ENCODE measurements at places on chromosomes 1 and 21.
A peak's percentile ranks its signal among the peaks of the same experiment; 100 is the strongest.

DNA sequence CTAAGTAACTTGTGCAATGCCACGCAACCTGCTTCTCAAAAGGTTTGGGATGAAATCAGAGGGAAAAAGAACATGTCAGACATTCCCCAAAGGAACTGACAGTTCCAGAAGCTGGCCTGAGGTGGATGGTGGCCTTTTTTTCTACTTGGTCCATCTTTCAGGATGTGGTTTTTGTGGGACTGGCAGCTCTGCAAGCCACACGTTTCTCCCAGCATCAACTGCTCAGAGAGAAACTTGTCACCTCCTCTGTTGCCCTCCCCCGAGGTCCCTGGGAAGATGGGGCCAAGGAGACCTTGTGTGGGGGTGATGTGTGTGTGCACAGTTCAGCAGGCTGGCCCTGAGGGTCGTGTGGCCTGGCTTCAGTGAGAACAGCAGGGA is 2.5 kb upstream of the DHRS3 start:
- peak; percentile 63 for DNase-seq

DNA sequence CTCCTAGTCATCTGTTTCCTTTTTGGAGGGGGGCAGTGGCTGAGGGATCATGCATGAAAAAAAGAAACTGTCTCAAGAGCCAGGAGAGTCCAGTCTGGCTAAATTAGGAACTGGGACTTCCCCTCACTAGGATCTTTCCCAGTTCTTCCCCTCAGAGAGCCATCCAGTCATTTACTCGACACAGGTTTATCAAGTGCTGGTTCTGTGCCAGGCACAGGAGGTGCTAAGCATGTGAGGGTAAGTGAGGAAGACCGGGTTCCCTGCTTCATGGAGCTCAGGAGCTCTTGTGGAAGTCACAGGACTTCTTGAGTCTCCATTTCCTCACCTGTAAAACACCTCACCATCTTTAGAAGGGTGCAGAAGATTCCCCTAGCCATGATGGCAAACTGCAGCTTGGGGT is 8.6 kb upstream of the NUAK2 start:
- DNase-seq = no peak

GRCh38 chr1:232529747-232530146 is 100.2 kb downstream of the SIPA1L2 start:
- no peak for DNase-seq

DNA sequence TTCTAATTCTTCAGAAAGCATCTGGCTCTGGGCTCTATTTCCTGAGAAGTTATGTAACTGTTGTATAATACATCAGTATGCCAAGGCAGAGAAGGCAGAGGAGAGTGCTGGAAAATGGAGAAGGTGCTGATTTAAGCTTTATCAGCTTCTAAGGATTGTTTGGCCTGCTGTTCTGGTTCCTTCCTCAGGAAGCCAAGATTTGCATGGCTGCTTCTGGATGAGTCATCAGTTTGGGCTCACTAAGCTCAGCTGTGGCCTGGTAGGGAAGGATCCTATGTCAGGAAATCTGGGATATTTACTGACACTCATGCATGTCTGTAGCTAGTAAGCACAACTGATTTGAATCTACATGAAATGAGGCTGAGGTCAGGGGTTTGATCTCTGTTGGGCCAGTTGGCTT is 73.2 kb upstream of the ADGRL4 start:
- DNase-seq = no peak

Data from activated naive CD8-positive, alpha-beta T cell treated with anti-CD3 and anti-CD28 coated beads, Interleukin-2, amount 50 U/mL, for 24 hours (primary cell).